ENCODE measurements at places on chromosomes 6 and 20.

DNA sequence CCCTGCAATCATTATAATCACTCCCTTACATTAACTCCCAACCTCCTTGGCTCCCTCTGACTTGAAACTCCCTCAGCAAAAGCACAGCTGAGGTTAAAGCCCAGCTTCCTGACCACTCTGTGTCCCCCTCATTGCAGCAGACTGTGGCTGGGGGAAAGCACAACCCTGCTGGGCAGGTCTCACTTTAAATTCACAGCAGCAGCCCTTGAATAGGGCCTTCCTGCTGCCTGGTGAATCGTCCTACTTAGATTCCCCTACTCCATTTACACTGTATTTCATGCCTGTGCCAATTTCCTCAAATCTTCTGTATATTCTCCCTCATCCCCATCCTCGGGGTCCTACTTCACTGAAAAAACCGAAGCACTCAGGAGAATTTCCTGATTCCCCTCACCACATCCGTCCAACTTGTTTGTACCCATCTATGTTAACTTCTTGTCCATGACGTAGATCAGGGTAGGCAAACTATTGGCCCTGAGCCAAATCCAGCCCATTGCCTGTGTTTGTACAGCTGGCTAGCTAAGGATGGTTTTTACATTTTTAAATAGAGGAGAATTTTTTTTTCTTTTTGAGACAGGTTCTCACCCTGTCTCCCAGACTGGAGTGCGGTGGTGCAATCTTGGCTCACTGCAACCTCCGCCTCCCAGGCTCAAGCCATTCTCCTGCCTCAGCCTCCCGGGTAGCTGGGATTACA, 31.5 kb upstream of the GCM1 start:
- DNase-seq = no peak

- no peak for DNase-seq
These were observed 17.6 kb upstream of the SRC start for GRCh38 chr20:37328149-37328945.

DNA sequence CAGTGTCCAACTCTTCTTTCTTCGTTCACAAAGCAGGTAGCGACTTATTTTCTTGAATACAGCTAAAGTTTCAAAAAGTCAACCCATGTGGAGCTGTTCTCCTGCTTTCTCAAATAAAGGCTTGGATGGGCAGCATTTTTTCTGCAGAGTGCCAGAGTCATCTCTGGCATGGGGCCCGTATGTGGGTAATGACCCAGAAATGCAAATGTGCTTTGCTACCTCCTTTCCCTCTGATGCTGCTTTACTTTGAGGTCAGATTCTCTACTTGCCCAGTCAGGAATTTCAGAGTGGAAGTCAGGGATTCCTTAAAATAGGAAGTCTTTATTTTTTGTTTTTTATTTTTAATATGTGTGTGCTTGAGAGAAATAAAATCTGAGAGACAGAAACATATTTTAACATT, 4.9 kb downstream of the NKAIN2 start:
- no peak for DNase-seq

- DNase-seq = no peak
These were observed 51.8 kb downstream of the TCP11 start for GRCh38 chr6:35089216-35089934.

DNA sequence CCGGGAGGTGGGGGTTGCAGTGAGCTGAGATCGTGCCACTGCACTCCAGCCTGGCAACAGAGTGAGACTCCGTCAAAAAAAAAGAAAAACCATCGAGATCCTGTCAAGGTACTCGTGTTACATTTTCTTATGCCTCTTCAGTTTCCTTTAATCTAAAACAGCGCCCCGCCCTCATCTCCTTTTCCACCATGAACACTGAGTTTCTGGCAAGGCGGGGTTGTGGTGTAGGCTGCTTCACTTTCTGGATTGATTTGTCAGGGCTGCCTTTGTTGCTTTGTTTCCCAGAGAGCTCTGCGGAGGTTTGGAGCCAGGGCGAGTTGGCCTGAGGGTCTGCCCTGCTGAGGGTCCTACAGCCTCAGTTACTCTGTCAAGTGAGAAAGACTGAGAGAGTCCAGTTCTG, 8.9 kb downstream of the ITPR3 start:
- no peak for DNase-seq

DNA sequence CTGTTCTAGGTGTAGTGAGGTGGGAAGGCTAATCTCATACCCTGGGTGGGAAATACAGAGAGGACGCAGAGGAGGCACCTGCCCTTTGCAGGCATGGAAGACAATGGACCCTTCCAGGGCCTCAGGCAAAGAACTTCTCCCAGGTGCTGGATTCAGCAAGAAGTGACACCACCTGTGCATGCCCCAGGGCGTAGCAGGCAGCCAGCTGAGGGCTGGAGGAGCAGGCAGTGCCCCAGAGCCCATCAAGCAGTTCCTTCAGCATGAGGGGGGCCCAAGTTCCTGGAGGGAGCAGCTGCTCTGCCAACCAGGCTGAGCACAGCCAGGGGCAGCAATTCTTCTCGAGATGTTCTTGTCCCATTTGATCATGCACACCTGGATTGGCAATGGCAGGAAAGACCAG, 170.3 kb upstream of the PDE10A start:
- no peak for DNase-seq

DNA sequence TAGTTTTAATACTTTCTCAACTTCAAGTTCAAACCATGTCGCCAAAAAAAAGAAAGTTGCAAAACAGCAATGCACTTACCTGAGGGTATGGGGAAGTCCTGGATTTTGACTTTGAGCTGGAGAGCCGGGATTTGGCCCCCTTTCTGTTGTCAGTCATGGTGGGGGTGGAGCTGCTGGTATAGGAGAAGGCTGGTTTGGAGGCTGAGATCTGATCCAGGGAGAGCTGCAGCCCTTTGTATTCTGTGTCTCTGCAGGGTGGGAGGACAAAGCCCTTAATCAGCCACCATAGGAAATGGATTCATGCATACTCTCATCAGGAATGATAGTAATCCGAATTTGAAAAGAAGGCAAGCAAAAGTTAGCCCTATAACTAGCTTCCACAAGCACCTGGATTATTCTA, 44.0 kb downstream of the SIM1 start:
- DNase-seq = no peak

DNA sequence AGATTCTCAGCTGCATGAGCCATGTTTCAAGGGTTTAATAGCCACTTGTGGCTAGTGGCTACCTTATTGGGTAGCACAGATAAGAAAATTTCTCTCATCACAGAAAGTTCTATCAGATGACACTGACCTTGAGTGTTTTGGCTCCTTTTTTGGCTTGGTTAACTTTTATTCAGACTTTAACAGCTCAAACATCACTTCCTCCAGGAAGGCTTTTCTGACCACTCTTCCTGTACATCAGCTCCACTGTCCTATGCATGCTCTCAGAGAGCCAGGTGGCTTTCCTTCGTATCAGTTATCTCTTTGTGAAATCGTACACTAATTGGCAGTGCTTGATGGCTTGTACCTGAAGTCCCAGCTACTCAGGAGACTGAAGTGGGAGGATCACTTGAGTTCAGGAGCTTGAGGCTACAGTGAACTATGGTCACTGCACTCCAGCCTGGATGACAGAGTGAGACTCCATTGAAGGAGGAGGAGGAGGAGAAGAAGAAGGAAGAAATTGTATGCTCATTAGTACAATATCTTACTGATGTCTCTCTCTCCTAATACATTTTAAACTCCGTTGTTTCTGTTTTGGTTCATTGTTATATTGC, 10.7 kb downstream of the MAFB start:
- no peak for DNase-seq

DNA sequence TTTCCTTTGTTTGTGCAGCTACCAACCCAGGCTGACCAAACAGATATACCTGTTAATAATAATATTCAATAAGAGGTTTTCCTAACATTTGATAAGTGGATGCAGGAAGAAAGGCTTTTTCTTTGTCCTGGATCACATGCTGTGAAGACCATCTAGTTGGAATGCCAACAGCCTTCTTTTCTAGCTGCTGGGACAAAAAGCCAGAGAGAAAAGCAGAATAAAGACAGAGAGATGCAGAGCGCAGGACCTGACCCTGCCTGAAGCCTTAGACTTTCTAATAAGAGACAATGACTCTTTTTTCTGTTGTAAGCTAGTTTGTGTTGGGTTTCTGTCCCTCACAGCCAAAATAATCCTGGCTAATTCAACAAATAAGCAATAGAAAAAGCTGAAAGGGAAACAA, 308.2 kb downstream of the PHF3 start:
- no peak for DNase-seq

- no peak for DNase-seq
These were observed 10.7 kb upstream of the SERPINB9 start for GRCh38 chr6:2913621-2914317.

GRCh38 chr6:34227761-34228421, 8.8 kb upstream of the HMGA1 start:
- DNase-seq = no peak

- no peak for DNase-seq
These were observed 280 bp downstream of the SPATA2 start for GRCh38 chr20:49915118-49915379.
